ENCODE measurements at places on chromosomes 3 and 15.

DNA sequence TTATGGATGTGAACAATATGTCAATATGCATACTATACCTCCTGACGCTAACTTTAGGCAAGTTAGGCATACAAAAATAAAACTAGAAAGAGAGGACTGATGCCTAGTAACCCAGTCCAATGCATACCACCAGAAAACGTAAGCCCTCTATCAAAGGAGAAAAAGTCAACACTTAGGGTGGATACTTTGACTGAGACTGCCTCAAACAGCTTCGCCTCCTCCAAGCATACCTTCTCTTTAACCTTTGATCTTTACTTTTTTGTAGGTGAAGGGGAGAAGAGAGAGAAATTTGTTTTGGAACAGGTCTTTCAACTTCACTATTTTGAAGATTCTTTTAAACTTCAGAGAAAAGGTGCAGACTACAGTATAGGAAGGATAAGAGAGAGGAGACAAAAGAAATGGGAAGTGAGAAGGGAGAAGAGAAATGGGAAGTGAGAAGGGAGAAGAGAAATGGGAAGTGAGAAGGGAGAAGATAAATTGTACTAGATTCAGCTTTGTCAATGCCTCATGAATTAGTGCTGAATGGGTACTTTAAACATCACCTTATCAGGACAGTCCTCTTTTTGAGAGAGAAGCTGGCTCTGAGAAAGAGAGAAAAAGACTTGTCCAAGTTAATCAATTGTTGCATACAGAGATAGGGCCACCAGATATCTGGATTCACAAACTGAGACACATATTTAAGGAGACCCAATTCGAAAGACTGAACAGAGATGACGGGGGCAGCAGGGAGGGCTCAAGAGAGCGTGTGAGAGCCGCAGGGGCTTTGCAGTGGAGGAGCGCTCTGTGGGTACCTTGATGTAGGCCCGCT, 1.0 kb downstream of the P3H2 start:
- no peak for DNase-seq

GRCh38 chr15:49370782-49371181, 52.3 kb upstream of the FGF7 start:
- DNase-seq, result no peak

DNA sequence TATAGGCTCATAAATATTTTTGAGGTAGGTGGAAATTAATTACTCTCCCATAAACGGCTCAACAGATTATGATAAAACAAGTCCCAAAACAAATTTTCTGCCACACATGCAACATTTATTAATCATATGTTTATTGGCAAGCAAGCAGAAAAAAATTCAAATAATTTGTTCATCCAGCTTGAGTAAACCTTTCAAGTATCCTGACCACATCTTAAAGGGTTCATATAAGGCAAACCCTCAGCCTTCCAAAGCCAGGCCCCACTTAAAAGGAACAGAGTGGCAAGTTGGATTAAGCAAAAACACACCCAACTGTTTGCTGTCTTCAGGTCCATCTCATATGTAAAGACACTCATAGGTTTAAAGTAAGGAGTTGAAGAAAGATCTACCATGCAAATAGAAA, 1042.3 kb downstream of the DIPK2A start:
- no peak for DNase-seq

DNA sequence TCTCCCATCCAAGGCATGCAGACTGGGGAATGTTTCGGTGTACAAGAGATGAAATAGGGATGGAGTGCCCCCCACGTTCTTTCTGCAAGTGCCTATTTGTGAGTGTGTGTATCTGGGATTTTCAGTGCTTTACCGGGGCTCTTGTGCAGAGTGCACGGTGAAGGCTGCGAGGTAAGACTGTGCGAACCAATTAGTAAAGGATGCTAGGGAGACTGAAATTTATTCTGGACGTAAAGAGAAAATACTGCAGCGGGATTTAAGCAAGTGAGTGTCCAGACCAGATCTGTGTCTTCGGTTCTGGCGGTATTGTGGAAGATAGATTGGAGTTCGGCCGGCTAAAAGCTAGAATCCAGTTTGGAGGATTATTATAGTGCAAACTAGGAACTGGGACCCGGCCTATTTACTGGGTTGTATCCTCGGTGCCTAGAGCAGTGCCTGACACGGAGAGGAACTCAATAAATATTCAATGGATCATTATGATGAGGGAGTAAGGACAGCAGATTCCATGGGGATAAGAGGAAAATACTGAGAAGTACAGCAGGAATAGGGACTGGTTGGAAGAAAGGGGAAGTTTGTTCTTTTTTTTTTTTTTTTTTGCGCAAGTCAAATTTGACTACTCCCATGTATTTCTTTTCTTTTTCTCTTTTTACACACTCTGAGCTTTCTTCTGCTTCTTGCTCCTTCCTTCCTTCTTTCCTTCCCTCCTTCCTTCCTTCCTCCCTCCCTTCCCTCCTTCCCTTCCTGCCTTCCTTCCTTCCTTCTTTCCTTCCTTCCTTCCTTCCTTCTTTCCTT, 580 bp upstream of the MAGEF1 start:
- DNase-seq, result no peak

DNA sequence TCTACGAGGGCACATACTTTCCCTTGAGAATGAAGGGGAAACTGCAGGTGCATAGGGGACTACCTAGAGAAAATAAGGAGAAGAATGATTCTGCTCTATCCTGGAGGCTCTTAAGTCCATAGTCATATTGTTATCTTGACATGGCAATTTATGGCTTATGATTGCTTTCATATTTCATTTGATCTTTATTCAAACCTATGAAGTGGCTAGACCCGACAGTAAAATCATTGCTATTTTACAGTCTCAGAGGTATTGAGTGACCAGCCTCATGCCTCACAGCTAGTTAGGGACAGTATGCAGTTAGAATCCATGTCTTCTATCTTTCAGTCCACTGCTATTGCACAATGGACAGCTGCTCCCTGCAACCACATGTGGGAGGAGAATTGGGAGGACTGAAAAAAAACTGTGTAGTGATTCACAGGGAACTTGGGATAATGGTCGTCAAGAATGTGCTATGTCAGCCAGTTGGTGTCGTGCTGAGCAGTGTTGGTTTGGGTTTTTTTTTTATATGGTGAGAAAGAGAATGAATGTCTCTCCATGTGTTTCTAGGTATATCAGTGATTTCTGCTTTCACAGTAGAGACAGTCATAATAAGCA, 63.2 kb upstream of the SPPL2A start:
- peak; percentile 22 for DNase-seq

- DNase-seq, result no peak
These were observed 512.6 kb upstream of the NAALADL2 start for GRCh38 chr3:174346571-174346970.

DNA sequence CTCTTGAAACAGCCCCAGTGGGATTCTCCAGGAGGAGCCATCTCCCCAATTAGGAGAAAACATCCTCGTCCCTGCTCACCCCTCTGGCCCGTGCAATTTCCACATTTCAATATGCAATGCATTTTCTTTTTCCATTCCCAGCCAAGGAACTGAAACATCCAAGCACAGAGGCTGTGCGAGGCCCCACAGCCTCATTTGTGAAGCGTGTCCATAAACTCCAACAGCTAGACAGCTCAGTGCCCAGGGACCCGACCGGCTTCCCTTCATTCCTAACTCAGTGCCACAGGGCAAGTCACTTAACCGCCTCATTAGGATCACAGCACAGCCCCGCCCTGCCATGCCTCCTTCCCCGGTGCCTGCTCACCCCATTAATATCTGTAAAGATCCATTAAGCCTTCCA, 204.2 kb upstream of the IGF1R start:
- DNase-seq, result no peak

Data from HEK293T (cell line).